ENCODE measurements at places on chromosomes 1 and 21. TPM values are rescaled to one million over a fixed set of nuclear protein-coding genes. Genes with fewer than 3 reads are reported as not detected.

Gene SPRR3
- total RNA-seq, result not detected

GRCh38 chr21:46179708-46180078 is 4.6 kb downstream of the SPATC1L start:
- no peak for DNase-seq

DNA sequence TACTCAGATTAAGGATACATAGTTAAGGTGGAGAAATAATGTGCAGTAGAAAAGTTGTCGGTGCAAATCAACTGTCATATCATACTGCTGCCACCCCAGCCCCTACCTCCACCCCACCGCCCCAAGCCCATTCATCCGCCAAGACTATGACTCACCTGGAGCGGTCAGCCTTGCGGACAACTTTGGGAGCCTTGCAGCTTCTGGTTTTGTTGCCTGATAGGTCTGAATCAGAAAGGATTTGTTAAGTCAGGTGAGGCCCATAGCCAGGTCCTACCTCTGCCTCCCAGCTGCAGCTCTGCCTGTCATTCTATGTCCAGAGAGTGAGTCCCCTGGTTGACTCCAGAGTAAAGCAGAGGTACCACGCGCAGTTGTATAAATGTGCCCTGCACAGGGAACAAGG is 12.6 kb downstream of the C1orf162 start:
- no peak for DNase-seq

Gene OLIG1
- not detected for total RNA-seq

DNA sequence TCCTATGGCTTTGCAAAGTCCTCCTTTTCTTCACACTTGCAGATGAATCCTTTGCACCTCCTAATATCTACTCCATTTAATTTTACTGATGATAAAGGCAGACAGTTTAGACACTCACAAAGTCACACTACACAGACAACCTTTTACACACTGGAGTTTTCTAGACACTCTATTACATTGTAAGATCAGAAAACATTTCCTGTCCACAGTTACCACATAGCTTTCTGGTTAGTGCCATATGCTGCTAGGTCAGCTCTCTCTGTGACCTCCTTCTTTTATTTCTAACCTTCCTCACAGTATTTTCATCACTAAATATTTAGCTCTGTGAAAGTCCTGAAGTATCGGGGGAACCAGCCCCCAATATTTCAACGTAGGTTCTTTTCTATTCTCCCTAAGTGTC is 5.1 kb downstream of the SH2D1B start:
- no peak for DNase-seq

DNA sequence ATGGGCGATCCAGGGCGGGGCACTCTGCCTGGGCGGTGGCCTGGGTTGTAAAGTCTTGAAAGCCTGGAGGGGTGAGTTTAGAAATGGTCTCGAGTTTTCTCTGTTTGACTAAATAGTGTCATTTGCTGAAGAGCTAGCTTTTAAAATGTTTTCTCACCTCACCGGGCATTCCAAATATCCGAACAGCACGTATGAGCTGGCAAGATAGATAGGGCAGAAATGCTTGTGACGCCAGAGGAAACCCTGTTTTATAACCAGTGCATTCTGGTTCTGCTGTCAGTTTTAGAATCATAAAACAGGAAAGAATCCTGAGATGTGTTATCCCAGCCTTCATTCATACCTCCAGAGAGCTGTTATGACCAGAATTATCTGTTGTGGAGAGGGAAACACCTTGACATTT is 725 bp downstream of the RTCA start:
- DNase-seq, result no peak

- no peak for DNase-seq
These were observed 8.7 kb downstream of the MAB21L3 start for GRCh38 chr1:116119876-116120275.

Gene SPATA21
- not detected for total RNA-seq

DNA sequence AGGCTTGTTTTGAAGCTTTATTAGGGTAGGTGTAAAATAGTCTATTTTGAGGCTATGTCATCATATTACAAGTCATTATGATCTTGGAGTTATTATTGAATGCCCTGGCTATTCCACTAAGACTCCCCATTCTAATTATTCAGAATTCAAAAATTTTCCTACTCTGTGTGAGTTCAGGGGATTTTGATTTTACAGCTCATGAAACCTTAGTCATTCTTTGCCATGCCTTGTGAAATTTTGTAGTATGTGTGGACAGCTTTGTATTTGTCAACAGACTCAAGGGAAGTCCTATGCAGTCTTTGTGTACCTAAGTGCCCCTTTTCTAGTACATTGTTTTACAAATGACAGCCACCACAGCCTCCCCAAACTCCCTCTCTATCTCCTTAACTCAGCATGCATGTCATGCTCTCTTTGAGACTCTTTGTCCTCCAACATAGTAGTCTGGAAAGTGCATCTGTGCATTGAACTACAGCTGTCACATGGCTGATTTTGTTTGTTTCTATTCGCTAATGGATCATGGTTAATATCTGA is 28.0 kb downstream of the CD1D start:
- DNase-seq, result no peak

GRCh38 chr21:19807201-19807600 is 1191.0 kb upstream of the NCAM2 start:
- no peak for DNase-seq

DNA sequence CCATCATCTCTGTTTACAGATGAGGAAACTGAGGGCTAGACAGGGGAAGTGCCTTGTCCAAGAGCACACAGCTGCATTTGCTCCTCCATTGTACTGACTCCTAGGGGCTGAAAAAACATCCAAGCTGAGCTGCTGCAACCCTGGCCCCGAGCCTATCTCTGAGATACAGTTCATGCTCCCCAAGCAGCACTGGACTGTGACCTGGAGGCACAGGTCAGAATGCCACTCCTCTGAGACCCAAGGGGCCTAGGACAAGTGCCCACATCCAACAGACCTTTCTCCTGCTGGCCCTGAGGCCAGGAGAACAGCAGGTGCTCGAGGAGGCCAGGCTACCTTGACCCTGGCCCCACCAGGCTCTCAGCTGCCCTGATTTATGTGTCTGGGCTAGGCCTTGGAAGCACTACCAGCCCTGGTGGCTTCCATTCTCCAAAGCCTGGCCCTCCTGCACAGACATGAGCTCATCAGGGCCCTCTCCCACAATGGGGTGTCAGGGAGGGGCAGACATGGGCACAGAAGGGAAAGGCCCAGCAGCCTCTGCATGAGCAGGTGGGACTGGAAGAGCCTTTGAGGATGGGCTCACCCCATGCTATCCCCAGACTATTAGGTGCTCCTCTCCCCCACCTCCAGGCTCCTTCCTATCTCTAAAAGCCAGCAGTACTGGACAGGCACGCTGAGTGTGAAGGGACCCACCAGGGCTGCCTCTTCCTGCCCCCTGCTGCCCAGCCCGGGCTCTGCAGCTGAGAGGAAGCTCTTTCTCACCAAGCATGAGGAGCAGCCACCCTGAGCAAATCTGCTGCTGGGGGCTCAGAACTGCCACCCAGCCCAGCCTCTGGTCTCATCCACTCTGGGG is 18.8 kb downstream of the ADGRB2 start:
- DNase-seq, result no peak

Gene GPBP1L1
- 133 TPM for total RNA-seq

Data from activated B cell treated with CpG ODN at 0.5 μM for 24 hours (primary cell).